ENCODE measurements at places on chromosomes 7 and 10. TPM values are rescaled to one million over a fixed set of nuclear protein-coding genes. Genes with fewer than 3 reads are reported as not detected.

Gene FAM25A
- total RNA-seq = not detected

Gene MSMB
- total RNA-seq = not detected

Gene PDK4
- 5.8 TPM for total RNA-seq

Gene TUBB8
- total RNA-seq = not detected

Gene PKD2L1
- total RNA-seq = not detected

Gene SLC26A4
- 0.22 TPM for total RNA-seq

Gene KLF14
- not detected for total RNA-seq

Gene CDNF
- 0.69 TPM for total RNA-seq

Gene ARMC3
- total RNA-seq = not detected

Gene SPDYE5
- total RNA-seq = not detected

Gene TET1
- 2.8 TPM for total RNA-seq

Gene SPDYE6
- not detected for total RNA-seq

Gene CREB3L2
- 18.2 TPM for total RNA-seq

Gene CDK14
- 1.2 TPM for total RNA-seq

All from NCI-H460 (cell line).